Endothelial cell (in vitro differentiated cells): ENCODE measurements at places on chromosomes 11 and 22. TPM values are rescaled to one million over a fixed set of nuclear protein-coding genes. Genes with fewer than 3 reads are reported as not detected.

GRCh38 chr11:65357856-65358356 is 3.4 kb downstream of the TIGD3 start:
- peaks cover 9% of the 10 kb centered on the region for H3K27me3 ChIP-seq
- H3K36me3 ChIP-seq, result peaks cover 7% of the 10 kb centered on the region
- DNase-seq, result no peak

- H3K4me1 ChIP-seq, result peaks cover 6% of the 10 kb centered on the region
- H3K36me3 ChIP-seq, result no peaks in the 10 kb centered on the region
- no peak for DNase-seq
- H3K27ac ChIP-seq, result no peak overlapping the region
- H3K4me3 ChIP-seq, result no peak overlapping the region
Observed at GRCh38 chr11:18710545-18710944, 12.0 kb downstream of the TMEM86A start.

- no peak overlapping the region for H3K27ac ChIP-seq
- H3K27me3 ChIP-seq, result peaks cover 8% of the 10 kb centered on the region
- no peaks in the 10 kb centered on the region for H3K36me3 ChIP-seq
- H3K4me3 ChIP-seq, result no peak overlapping the region
- H3K4me1 ChIP-seq, result peaks cover 10% of the 10 kb centered on the region
- no peak for DNase-seq
Observed at GRCh38 chr11:60835534-60835846, 6.4 kb upstream of the CCDC86 start.

DNA sequence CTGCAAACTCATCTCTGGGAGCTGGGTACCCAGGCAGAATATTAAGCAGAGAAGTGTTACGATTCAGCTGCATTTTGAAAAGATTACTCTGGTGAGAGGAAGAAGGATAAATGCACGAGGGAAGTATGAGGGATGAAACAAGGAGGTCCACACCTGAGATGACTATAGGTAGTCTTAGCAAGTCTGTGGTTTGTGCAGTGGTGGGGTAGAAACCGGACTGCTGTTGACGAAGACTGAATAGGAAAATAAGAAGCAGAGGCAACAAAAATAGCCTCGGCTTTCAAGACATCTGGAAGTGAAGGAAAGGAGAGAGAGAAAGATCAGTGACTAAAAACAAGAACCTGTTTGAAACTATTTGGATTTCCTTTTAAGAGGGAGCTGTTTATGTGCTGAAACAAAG is 810.8 kb downstream of the OPCML start:
- peaks cover 12% of the 10 kb centered on the region for H3K4me1 ChIP-seq
- H3K36me3 ChIP-seq, result peaks cover 5% of the 10 kb centered on the region
- no peak overlapping the region for H3K27ac ChIP-seq
- no peak overlapping the region for H3K4me3 ChIP-seq
- DNase-seq, result no peak
- peaks cover 3% of the 10 kb centered on the region for H3K27me3 ChIP-seq

DNA sequence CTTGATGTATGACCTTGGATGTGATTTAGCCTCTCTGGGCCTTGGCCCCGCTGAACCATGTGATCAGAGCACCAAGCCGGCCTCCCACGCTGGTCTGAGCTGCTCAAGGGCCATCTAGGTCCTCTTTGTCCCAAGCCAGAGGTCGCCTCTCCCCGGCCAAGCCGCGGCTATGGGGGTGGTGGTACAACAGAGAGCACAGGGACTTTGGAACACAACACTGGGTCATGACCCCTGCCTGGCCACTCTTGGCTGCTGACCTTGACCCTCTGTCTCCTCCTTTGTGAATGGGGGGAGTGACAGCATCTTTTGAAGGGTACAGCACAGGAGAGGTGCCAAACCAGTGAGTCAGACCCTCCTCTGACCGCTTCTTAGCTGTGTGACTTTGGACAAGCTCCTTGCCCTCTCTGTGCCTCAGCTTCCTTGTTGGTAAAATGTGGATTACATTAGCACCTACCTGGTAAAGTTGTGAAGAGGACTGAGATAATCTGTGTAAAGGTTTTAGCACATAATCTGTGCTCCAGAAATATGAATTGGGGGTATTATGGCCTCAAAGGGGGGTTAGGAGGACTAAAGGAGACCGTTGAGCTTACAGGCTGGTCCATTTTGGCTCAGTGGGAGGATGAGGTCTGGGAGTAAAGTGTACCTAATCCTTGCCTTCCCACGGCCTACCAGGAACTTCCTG is 4.7 kb downstream of the SCYL1 start:
- H3K4me1 ChIP-seq, result peaks cover 26% of the 10 kb centered on the region
- H3K36me3 ChIP-seq, result peaks cover 32% of the 10 kb centered on the region
- H3K27me3 ChIP-seq, result peaks cover 13% of the 10 kb centered on the region
- peak overlapping the region; percentile 45 for H3K4me3 ChIP-seq

- H3K4me3 ChIP-seq, result no peak overlapping the region
- H3K36me3 ChIP-seq, result peaks cover 3% of the 10 kb centered on the region
- H3K4me1 ChIP-seq, result peaks cover 32% of the 10 kb centered on the region
- H3K27me3 ChIP-seq, result peaks cover 10% of the 10 kb centered on the region
- DNase-seq, result peak; percentile 67
Observed at GRCh38 chr11:118910309-118911112, 15.2 kb downstream of the BCL9L start.

ARHGAP20 gene
- 0.36 TPM for total RNA-seq

DNA sequence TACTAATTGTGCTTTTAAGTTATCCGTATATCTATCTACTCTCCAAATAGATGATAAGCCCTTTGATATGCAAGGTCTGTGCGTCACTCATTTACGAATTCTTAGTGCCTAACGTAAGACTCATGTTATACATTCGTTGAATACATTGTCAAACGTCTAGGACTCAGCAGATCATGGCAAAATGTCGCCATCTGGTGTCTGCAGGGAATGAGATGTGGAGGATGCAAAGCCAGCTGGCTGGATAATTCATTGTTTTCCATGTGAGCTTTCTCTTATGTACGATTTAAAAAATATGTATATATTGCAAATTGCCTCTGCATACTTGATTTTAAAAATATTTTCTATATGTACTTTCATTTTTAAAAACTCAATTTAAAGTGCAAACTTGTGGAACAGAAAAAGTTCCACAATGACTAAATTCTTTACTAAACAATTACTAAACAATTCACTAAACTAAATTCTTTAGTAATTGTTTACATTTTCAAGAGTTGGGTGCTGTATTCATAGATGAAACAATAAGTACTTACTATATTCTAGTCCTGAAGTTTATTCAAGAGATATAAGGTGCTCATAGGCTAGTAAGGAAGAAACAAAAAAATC is 33.8 kb downstream of the ZNF202 start:
- H3K4me3 ChIP-seq, result no peak overlapping the region
- DNase-seq, result peak; percentile 73
- H3K27me3 ChIP-seq, result peaks cover 2% of the 10 kb centered on the region

DNA sequence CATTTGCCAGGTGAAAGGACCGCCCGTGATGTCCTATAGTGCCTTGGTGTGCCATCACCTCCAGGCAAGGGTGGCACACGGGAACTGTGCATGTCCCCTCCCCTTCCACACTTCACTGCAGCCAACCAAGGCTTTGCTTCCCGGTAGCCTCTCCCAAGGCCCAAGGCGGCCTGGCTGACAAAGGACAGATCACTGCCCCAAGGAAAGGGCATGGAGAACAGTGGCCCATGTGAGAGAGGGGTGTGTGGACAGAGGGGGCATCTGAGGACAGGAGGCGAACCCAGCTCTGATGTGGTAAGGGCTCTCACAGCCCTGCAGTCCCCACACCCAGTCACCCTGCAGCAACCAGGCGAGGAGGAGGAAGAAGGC is 50.4 kb downstream of the RPUSD4 start:
- peaks cover 1% of the 10 kb centered on the region for H3K27me3 ChIP-seq
- no peak for DNase-seq
- no peaks in the 10 kb centered on the region for H3K36me3 ChIP-seq
- H3K27ac ChIP-seq, result no peak overlapping the region
- H3K4me3 ChIP-seq, result no peak overlapping the region
- peaks cover 11% of the 10 kb centered on the region for H3K4me1 ChIP-seq

- no peak overlapping the region for H3K27ac ChIP-seq
- H3K36me3 ChIP-seq, result no peaks in the 10 kb centered on the region
- no peak overlapping the region for H3K4me3 ChIP-seq
- DNase-seq, result no peak
- H3K27me3 ChIP-seq, result peaks cover 4% of the 10 kb centered on the region
- peaks cover 54% of the 10 kb centered on the region for H3K4me1 ChIP-seq
Observed at GRCh38 chr22:35899736-35900135, 128.9 kb downstream of the RBFOX2 start.

GRCh38 chr11:114158421-114158820 is 98.9 kb downstream of the ZBTB16 start:
- H3K4me1 ChIP-seq, result peaks cover 17% of the 10 kb centered on the region
- H3K27ac ChIP-seq, result no peak overlapping the region
- no peaks in the 10 kb centered on the region for H3K36me3 ChIP-seq
- no peak for DNase-seq
- peaks cover 1% of the 10 kb centered on the region for H3K27me3 ChIP-seq

DNA sequence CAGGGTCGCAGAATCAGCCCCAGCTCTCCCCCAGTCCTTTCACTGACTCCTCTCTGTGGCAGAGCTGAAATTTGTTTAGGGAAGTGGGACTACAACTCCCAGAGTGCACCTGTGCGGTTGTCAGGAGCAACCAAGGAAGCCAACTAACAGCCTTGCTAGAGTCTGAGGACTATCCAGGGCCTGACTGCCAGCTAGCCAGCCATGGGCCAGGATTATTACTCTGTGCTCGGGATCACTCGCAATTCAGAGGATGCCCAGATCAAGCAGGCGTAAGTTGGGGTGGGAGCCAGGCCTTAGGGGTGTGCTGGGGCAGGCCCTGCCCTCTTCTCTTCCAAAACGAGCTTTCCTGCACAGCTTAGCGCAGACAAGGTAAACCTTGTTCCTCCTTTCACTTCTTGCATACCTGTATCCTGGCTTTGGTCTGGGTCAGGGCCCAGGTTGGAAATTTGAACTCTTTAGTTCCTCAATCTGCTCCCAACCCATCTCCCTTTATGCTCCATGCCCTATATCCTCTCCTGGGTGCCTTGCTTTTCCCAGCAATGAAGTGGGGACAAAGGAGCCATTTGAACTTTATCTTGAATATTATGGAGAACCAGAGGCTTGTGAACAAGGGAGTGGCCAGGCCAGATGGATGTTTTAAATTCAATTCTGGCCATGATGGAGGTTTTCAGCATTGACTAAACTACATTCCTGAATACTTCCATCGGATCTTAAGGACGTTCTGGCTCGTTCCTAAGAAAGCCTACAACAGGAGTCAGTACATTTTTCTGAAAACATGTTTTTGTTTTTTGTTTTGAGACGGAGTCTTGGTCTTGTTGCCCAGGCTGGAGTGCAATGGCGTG is at the start of gene DNAJB13:
DNAJB13 (plus strand) TSS at position 158 of the 842 bp plus-strand sequence; CDS start at position 202, 44 bp downstream.
- H3K36me3 ChIP-seq, result no peaks in the 10 kb centered on the region
- peak; percentile 67 for DNase-seq
- H3K27me3 ChIP-seq, result peaks cover under 1% of the 10 kb centered on the region
- no peak within 1 kb of the TSS for H3K4me3 ChIP-seq

DNA sequence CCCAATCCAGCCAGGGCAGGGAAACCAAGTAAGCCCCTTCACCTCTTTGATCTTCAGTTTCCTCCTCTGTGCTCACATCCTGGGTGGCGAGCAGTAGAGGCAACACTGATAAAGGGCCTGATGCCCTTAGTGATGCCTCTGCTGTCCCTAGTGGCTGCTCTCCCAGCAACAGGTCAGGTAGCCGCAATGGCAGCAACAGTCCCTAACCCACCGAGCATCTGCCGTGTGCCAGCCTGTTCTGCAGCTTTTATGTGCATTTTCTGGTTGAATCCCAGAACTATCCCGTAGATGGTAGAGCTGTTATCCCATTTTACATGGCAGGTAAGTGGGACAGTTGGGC is 5.2 kb downstream of the SCYL1 start:
- peaks cover 13% of the 10 kb centered on the region for H3K27me3 ChIP-seq
- DNase-seq, result no peak
- H3K27ac ChIP-seq, result no peak overlapping the region
- H3K4me3 ChIP-seq, result peak overlapping the region; percentile 45
- peaks cover 35% of the 10 kb centered on the region for H3K36me3 ChIP-seq
- peaks cover 26% of the 10 kb centered on the region for H3K4me1 ChIP-seq
